ENCODE measurements at places on chromosomes 2 and 18.

GRCh38 chr2:168499500-168499899, 43.4 kb downstream of the CERS6 start:
- no peak for DNase-seq

- DNase-seq: peak; percentile 22
Observed at GRCh38 chr2:55923091-55923981, at the start of gene EFEMP1. TSS of gene EFEMP1 (minus strand) at chr2:55923782. CDS start at chr2:55922440, 1,342 bp downstream.

GRCh38 chr2:16025876-16026640, 85.7 kb downstream of the MYCN start:
- no peak for DNase-seq

- DNase-seq: no peak
Observed at GRCh38 chr2:216721141-216721540, 25.8 kb upstream of the IGFBP5 start.

DNA sequence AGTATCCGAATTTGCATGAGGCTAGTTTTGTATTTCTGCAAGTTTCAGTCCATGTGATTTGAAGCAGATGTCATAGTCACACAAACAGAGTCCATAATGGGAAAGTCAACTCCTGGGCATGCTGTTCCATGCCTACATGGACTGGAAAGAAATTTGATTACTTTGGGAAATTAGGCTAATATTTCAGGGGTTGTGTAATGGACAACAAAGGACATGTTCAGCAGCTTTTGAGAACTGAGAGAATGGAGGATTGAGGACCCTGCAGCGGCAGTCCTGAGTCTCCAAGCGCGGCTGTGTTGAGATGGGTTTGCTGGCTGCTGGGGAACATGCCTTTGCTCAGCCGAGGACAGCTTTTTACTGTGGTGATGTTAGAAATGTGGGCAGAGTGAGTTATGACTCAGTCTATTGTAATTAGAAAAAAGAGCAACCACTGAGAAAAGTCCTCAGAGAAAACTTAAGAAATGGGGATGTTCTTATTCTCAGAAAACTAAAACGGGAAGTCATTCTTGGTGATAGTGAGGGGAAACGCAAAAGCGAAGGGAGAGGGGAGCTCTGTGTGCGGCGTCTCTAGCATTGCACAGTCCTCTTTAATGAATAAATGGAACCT, 149.2 kb downstream of the FAM210A start:
- peak; percentile 74 for DNase-seq

DNA sequence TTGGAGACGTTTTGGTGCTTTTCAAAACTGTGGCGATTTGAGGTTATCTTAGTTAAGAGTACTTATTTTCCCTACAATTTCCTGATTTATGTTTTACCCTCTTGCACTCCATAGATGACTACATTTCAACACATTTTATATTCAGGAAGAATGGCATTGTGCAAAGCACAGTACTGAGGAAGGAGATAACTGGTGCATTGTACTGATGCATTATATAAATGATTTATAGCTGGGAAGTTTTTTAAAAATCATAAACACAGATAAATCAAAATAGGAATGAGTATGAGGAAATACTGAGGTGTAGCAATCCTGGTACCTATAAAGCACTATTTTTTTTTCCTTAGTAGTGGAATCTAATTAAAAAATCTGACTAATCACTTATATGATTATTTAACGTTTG, 5.6 kb downstream of the REL start:
- DNase-seq: no peak

DNA sequence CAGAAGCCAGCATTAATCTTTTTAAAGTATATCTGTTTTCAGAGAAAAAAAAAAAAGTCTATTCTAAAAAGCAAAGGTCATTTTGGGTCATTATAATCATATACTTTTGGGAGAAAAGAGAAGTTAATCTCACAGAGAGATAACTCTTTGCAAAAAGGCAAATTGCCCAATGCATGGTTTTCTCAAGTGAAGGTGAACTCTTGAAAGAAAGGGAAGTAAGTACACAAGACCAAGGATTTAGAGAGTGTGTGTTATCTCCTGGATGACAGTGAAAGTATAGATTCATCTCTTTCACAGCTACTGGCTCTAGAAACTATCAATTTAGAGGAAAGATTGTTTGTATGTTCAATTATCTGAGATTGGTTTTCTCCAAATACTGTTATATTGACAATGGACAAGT, 151.4 kb downstream of the CD8B2 start:
- no peak for DNase-seq

- DNase-seq: no peak
Observed at GRCh38 chr2:1047485-1047884, 96.8 kb downstream of the SNTG2 start.

GRCh38 chr2:156006721-156007618, 325.6 kb downstream of the NR4A2 start:
- no peak for DNase-seq

DNA sequence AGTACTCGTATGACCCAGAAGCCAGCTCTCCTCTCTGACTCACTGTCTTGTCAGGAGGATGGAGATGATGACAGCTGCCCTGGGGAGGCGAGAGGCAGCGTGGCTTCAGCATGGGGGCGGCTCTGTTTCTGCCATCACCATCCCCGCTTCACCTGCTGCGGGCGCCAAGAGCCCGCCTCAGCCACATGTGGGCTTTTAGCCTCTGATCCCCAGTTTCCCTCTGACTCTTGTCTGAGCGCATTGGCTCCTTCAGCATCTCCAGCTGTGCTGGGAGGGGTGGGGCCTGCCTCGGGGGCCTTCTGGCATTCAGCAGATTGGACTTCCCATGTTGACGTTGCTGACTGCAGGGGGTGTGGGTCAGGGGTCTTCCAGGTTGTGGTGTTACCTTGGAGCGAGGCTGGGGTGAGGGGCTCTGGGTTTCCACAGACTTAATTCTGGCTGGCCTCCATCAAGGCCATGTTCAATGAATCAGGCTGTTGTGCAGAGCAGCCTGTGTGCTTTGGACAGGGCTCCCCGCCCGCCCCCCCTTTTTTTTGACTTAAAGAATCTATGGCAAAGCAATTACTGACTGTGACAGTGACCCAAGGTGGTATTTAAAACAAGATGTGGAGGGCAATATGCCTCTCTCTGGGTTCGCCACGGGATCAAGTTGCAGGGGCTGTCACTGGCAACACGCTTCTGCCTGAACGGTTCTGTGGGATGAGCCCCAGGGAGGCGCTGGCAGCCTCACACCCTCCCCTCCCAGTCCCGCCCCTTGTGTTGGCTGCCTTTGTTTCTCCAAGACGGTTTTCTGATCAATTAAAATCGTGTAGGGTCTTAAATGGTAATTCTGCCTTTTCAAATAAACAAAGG, 228.3 kb downstream of the LDLRAD4 start:
- no peak for DNase-seq

GRCh38 chr18:3060667-3061580, 48.0 kb upstream of the LPIN2 start:
- DNase-seq: peak; percentile 49

- no peak for DNase-seq
Observed at GRCh38 chr2:239008677-239009588, 161.0 kb downstream of the TWIST2 start.

DNA sequence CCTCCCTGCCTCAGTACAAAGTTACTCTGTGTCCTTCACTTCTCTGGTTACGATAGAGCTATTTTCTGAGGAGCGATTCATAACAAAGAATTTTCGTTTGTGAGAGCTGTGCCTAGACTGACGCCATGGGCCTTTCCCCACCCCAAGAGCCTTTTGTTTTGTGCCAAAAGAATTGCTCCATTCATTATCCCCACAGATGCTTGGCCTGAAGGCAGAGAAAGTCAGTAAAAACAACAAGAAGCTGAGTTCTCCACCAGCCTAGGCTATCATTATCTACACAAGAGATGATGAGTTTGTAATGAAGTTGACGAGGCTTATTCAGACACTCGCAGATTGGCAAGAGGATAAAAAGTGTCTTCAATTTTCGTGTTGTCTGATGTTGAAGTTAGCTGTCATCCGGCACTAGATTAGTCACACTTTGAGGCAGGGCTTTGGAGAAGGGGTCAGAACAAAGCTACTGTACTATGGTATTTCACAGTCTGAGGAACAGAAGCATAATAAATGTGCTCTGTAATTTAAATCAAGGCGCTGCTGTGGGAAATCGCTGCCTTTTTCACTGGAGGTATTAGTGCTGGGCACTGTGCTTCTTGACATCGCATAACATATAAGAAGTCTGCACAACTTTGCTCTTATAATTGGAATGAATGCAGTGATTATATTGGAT, 278.4 kb upstream of the FIGN start:
- DNase-seq: no peak

DNA sequence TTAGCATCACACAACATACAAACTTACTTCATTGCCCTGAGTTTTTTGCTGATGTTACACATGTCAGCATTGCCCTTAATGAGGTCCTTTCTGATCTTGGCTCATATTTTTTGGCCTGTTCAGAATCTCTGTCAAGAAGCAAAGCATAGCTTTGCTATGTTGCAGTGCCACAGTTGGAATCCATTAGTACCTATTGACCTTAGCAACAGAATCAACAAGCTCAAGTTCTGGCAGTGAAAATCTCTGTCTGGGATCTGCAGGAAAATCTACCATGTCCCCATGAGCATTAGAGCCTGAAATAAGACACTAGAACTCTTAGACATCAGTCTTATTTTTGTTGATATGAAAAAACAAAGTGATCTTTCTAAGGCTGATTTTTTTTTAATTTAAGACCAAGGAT, 105.6 kb upstream of the FHL2 start:
- DNase-seq: no peak

DNA sequence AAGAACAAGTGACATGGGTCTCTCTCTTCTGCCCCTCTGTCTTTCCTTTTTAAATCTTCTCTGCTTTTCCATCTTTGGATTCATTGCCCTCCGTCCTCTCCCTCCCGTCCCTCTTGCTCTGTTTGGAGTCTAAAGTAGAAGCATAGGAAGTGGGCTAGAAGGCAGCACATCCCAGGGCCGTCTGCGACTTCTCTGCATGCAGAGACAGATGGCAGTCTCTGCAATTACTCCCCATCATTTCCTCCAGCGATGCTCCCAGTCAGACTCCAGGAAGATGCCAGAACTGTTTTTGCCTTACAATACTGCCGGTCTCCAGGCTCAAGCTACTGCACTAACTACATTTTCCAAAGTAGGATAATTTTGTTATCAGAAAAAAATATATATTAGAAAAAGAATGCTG, 35.2 kb upstream of the LPIN2 start:
- DNase-seq: no peak

- no peak for DNase-seq
Observed at GRCh38 chr2:33314541-33314940, 161.9 kb upstream of the RASGRP3 start.
